ENCODE measurements at places on chromosomes 5 and 9.

- no peak for DNase-seq
Observed at GRCh38 chr9:87382900-87383299, 114.8 kb upstream of the DAPK1 start.

DNA sequence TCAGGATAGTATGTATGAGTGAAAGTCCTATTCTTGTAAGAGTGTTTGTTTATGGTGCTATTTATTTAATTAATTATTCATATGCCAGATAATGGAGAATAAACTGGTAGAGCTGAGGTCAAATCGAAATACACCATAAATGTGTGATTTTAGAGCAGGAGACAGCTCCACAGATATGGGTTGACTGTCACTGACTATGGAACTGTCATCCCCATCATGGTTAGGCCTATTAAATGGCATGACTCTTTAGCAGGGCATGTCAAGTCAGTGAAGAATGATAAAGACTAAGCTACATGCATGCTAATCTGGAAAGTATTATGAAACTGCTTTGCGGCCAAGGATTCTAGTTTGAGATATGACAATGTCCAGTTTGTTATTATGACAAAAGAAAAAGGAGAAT lies 658.6 kb downstream of the ISL1 start:
- no peak for DNase-seq

DNA sequence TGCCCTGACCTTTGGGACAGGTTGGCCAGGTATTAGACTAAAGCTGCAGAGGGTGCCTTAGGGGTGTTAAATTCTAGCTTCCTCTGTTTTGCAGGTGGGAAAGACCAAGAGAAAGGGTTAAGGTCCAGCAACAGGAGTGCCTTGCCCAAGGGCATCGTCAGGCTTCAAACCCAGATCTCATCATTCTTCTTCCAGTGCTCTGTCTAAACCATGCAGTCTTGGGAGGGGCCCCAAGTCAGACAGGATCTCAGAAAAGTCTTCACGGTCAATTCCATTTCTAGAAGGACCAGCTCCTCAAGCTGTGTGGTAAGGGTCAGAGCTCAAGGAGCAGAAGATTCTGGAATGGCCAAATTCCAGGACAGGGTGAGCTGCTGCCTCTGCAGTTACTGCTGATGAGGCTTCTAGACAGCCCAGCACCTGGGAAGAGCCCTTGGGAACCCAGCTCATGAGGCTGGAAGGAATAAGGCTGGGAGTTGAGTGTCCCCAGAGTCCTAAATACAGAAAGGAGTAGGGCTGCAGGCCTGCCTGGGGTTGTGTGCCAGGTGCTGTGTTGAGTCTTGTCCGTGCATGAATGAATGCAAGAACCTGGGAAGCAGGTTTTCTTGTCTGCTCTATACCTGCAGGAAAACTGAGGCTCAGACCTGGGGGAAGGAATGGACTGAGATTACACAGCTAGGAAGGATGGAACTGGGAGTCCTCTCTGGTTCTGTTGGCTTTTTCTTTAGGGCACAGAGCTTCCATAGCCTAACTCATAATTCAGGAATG lies 69.3 kb downstream of the WWC1 start:
- no peak for DNase-seq

GRCh38 chr5:16615741-16616535 lies 859 bp downstream of the RETREG1 start:
- DNase-seq = no peak
